ENCODE measurements at places on chromosomes 6 and 20.

DNA sequence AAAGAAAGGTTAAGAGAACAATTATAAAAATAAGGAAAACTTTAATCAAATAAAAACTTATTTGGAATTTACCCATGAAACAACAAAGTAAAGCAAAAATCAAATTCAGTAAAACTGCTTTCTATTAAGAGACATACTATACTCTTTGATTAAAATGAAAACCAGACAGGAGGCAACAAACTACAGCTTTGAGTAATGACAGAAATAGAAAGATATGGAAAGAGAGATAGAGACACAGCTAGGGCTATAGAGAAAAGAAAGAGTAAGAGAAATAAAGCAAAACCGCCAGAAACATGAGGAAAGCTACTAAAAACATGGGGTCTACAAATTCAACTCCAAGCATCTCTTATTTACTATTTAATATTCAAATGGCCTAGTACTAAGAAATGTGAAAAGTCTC lies 67.6 kb downstream of the PHIP start:
- no peak overlapping the region for H3K27ac ChIP-seq
- no peak overlapping the region for H3K4me3 ChIP-seq
- peaks cover 18% of the 10 kb centered on the region for H3K36me3 ChIP-seq
- H3K4me1 ChIP-seq: no peaks in the 10 kb centered on the region
- DNase-seq: no peak

- H3K4me1 ChIP-seq: no peaks in the 10 kb centered on the region
- H3K36me3 ChIP-seq: no peaks in the 10 kb centered on the region
- no peak overlapping the region for H3K27ac ChIP-seq
- H3K27me3 ChIP-seq: no peaks in the 10 kb centered on the region
- no peak overlapping the region for H3K4me3 ChIP-seq
- DNase-seq: no peak
These were observed 123.0 kb downstream of the AIG1 start for GRCh38 chr6:143183666-143184065.

DNA sequence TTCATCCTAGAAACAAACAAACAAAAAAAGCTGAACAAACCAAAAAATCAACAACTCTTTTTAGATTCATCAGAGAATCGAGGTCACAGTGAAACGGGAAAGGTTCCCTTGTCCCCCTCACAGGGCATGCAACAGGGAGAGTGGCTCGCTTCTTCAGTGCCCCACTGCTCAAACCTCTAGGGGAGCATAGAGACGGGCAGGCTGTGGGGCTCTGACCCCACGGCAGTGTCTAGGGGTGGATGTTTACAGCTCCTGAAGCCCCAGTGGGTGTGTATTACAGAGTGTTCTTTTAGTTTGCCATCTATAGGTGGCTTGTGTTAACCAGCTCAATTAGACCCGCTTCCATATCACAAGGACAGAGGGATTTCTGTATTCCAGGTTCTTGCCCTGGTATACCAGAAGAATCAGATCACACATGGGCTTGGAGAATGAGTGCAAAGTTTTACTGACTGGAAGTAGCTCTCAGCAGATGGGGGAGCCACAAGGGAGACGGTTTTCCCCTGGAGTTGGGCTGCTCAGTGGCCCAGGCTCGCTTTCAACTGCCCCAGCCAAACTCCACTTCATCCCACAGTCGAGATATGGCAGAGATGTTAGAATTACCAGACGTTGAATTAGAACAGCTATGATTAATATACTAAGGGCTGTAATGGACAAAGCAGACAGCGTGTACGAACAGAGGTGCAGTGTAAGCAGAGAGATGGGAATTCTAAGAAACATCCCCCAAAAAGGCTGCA lies 192.6 kb upstream of the CST7 start:
- no peaks in the 10 kb centered on the region for H3K4me1 ChIP-seq
- H3K27ac ChIP-seq: no peak overlapping the region
- no peak for DNase-seq

GRCh38 chr20:1652960-1653359 lies 4.6 kb downstream of the SIRPG start:
- peaks cover 25% of the 10 kb centered on the region for H3K4me1 ChIP-seq
- DNase-seq: no peak
- peak overlapping the region; percentile 11 for H3K4me3 ChIP-seq

DNA sequence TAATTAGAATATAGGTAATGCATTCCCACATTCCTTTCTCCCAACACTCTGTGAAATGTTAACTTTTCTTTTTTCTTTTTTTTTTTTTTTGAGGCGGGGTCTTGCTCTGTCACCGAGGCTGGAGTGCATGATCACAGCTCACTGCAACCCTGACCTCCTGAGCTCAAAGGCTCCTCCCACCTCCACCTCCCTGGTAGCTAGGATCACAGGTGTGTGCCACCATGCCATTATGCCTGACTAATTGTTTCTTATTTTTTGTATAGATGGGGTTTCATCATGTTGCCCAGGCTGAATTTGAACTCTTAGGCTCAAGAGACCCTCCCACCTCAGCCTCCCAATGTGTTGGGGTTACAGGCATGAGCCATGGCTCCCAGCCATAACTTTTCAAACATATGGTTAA lies 135.7 kb upstream of the SHLD1 start:
- H3K4me1 ChIP-seq: peaks cover 8% of the 10 kb centered on the region
- no peak for DNase-seq
- peaks cover 5% of the 10 kb centered on the region for H3K36me3 ChIP-seq
- H3K27me3 ChIP-seq: no peaks in the 10 kb centered on the region

GRCh38 chr6:152532556-152533422 lies 104.4 kb downstream of the SYNE1 start:
- DNase-seq: no peak
- H3K27me3 ChIP-seq: no peaks in the 10 kb centered on the region
- peak overlapping the region; percentile 25 for H3K27ac ChIP-seq
- no peak overlapping the region for H3K4me3 ChIP-seq
- peaks cover 36% of the 10 kb centered on the region for H3K4me1 ChIP-seq

DNA sequence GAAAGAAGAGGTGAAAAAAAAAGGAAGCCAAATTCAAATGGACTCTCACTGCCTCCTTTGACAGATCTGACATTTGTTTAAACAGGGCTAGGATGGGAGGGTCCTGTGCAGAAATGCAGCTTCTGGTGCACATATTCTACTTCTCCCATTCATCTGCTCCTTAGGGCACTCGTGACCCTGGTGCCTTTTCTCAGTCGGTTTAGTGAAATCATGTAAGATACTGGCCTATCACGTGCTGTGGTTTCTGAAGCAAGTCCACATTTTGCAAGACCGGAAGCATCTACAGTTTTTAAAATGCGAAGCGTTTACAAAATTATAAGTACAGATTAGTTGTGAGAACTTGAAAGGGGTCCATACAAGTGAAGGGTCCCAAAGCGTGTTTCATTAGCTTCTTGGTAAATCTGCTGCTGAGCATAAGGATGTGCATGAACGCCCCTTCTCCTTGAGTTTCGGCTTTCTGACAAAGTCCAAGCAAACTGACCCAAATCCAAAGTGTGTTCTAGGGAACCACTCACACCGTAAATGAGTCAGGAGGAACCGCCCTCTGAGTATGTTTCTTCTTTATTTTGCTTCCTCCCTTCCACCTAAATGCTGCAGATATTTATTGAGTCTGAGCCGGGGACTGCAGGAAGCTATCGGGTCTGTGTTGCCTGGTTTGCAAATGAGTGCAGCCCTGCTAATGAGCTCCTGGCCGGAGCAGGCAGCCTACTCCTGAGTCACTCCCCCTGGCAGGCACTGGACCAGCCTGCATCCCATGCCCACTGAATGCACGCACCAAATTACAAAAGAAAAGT lies 323.8 kb upstream of the JARID2 start:
- no peak overlapping the region for H3K4me3 ChIP-seq
- no peak overlapping the region for H3K27ac ChIP-seq
- H3K36me3 ChIP-seq: no peaks in the 10 kb centered on the region
- H3K4me1 ChIP-seq: peaks cover 8% of the 10 kb centered on the region
- no peaks in the 10 kb centered on the region for H3K27me3 ChIP-seq

- H3K27ac ChIP-seq: peak overlapping the region; percentile 98
- H3K36me3 ChIP-seq: peaks cover 60% of the 10 kb centered on the region
- H3K27me3 ChIP-seq: no peaks in the 10 kb centered on the region
- H3K4me1 ChIP-seq: peaks cover 59% of the 10 kb centered on the region
These were observed 616 bp downstream of the TUBB start for GRCh38 chr6:30720738-30721197.

- no peak overlapping the region for H3K4me3 ChIP-seq
- H3K27ac ChIP-seq: no peak overlapping the region
These were observed 44.2 kb upstream of the MAP3K7 start for GRCh38 chr6:90631046-90631445.

GRCh38 chr20:22863826-22864225 lies 171.3 kb upstream of the SSTR4 start:
- peaks cover 9% of the 10 kb centered on the region for H3K27me3 ChIP-seq
- H3K4me1 ChIP-seq: no peaks in the 10 kb centered on the region
- no peak for DNase-seq
- no peak overlapping the region for H3K4me3 ChIP-seq
- H3K36me3 ChIP-seq: no peaks in the 10 kb centered on the region

DNA sequence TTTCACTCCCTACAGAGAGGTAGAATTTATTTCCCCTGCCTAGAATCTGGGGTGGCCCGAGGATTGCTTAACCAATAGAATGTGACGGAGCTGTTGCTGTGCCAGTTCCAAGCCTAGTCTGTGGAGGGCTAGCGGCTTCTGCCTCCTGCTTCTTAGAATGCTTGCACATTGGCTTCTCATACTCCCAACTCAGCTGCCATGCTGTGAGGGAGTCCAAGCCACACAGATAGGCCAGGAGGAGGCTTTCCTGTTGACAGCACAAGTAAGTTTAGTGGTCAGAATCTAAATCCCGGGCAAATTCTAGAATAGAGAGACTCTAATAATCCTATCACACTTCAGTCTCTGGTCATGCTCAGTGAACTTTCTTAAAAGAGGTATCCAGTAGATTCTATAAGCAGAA lies 57.5 kb upstream of the SNRPB2 start:
- no peak overlapping the region for H3K4me3 ChIP-seq
- H3K27ac ChIP-seq: no peak overlapping the region
- H3K36me3 ChIP-seq: no peaks in the 10 kb centered on the region
- peaks cover 10% of the 10 kb centered on the region for H3K27me3 ChIP-seq

- no peak for DNase-seq
- no peaks in the 10 kb centered on the region for H3K36me3 ChIP-seq
- peaks cover 21% of the 10 kb centered on the region for H3K4me1 ChIP-seq
- no peak overlapping the region for H3K27ac ChIP-seq
- H3K27me3 ChIP-seq: no peaks in the 10 kb centered on the region
- no peak overlapping the region for H3K4me3 ChIP-seq
These were observed 667.3 kb upstream of the CITED2 start for GRCh38 chr6:140041571-140042332.

DNA sequence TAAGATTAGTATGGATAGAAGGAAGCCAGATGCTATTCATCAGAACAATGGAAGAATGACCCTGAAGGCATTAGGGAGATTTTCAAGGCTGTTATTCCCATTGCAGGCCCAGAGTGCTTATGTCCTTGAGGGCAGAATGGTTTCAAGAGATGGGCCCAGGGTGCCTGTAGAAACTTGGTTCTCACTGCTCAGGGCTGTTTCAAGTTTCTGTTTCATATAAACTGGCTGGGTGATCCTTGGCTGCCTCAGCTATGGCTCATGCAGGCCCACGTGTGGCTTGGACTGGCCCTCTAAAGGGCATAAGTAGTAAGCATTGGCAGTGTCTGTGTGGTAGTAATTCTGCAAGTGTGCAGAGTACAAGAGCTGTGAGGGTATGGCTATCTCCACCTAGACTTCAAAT lies 540.9 kb upstream of the MAN1A1 start:
- H3K4me1 ChIP-seq: no peaks in the 10 kb centered on the region
- peaks cover 2% of the 10 kb centered on the region for H3K27me3 ChIP-seq
- no peaks in the 10 kb centered on the region for H3K36me3 ChIP-seq
- no peak overlapping the region for H3K4me3 ChIP-seq
- DNase-seq: no peak

- H3K36me3 ChIP-seq: no peaks in the 10 kb centered on the region
- H3K27ac ChIP-seq: no peak overlapping the region
- DNase-seq: no peak
- H3K4me1 ChIP-seq: no peaks in the 10 kb centered on the region
- H3K4me3 ChIP-seq: no peak overlapping the region
These were observed 256.5 kb downstream of the HACE1 start for GRCh38 chr6:104603108-104603745.

DNA sequence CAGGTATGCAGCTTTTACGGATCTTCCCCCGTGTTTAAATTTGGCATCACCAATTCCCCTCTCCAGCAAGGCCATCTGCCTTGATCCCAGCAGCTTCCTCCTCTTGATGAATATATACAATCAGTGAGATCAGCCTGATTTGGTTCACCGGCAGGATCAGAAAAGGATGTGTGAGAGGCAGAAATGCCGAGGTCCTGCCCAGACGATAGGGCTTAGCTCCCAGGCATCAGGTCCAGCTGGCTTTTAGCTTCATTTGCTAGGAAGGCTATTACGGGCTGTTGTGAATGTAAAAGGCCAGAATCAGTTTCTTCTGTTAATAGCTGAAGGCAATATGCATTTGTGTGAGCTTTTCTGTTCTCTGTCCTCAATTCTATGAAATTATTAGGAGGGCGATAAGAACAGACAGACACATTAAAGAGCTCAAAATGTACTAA lies 372.8 kb downstream of the BTBD9 start:
- no peak overlapping the region for H3K27ac ChIP-seq
- H3K4me3 ChIP-seq: no peak overlapping the region
- no peaks in the 10 kb centered on the region for H3K27me3 ChIP-seq
- H3K4me1 ChIP-seq: peaks cover 10% of the 10 kb centered on the region
- DNase-seq: no peak
- H3K36me3 ChIP-seq: no peaks in the 10 kb centered on the region

- peak overlapping the region; percentile 39 for H3K27ac ChIP-seq
- no peaks in the 10 kb centered on the region for H3K27me3 ChIP-seq
- no peaks in the 10 kb centered on the region for H3K36me3 ChIP-seq
- H3K4me3 ChIP-seq: no peak overlapping the region
These were observed 19.2 kb upstream of the SPDEF start for GRCh38 chr6:34575326-34575725.

- H3K27ac ChIP-seq: no peak overlapping the region
- no peak for DNase-seq
- no peak overlapping the region for H3K4me3 ChIP-seq
- H3K4me1 ChIP-seq: no peaks in the 10 kb centered on the region
These were observed 598.9 kb downstream of the RFPL4B start for GRCh38 chr6:112946051-112946450.

GRCh38 chr6:9233686-9234085 lies 798.3 kb upstream of the SLC35B3 start:
- no peak for DNase-seq
- no peaks in the 10 kb centered on the region for H3K27me3 ChIP-seq
- no peak overlapping the region for H3K27ac ChIP-seq
- H3K4me3 ChIP-seq: no peak overlapping the region
- no peaks in the 10 kb centered on the region for H3K4me1 ChIP-seq

- DNase-seq: peak; percentile 76
- H3K27me3 ChIP-seq: no peaks in the 10 kb centered on the region
- peak overlapping the region; percentile 88 for H3K4me3 ChIP-seq
- peak overlapping the region; percentile 94 for H3K27ac ChIP-seq
These were observed 2.8 kb upstream of the RNASET2 start for GRCh38 chr6:166958926-166959861.

DNA sequence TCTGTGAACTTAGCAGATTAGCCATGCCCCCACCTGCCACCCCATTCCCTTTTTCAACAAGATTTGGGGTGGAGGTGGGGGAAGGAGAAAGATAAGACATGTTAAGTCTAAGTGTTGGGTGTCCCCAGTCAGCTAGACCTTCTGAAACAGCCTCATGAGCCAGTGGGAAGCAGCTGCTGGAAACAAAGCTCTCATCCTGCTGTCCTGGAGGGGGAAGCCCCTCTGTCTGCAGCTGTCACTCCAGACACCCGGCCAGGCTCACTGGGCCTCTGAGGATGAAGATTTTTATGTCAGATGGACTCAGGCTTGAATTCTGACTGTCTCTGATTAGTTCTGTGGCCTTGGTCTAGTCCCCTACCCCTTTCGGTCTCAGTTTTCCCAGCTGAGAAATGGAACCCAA lies 1.1 kb downstream of the BPIFB3 start:
- no peak for DNase-seq
- H3K4me1 ChIP-seq: peaks cover 7% of the 10 kb centered on the region
- no peak overlapping the region for H3K27ac ChIP-seq

Measured in natural killer cell treated with Interleukin-12 subunit alpha and Interleukin-12 subunit beta and Interleukin-15 and Interleukin-18, amount 100 ng/mL, for 72 hours (primary cell).